ENCODE measurements at places on chromosomes 6 and 20.

GRCh38 chr20:14342918-14343317 is 5.5 kb upstream of the FLRT3 start:
- no peak for DNase-seq

- no peak for DNase-seq
Observed at GRCh38 chr6:165055231-165055630, 254.2 kb downstream of the C6orf118 start.

GRCh38 chr20:11178946-11179654 is 505.3 kb upstream of the JAG1 start:
- no peak for DNase-seq

DNA sequence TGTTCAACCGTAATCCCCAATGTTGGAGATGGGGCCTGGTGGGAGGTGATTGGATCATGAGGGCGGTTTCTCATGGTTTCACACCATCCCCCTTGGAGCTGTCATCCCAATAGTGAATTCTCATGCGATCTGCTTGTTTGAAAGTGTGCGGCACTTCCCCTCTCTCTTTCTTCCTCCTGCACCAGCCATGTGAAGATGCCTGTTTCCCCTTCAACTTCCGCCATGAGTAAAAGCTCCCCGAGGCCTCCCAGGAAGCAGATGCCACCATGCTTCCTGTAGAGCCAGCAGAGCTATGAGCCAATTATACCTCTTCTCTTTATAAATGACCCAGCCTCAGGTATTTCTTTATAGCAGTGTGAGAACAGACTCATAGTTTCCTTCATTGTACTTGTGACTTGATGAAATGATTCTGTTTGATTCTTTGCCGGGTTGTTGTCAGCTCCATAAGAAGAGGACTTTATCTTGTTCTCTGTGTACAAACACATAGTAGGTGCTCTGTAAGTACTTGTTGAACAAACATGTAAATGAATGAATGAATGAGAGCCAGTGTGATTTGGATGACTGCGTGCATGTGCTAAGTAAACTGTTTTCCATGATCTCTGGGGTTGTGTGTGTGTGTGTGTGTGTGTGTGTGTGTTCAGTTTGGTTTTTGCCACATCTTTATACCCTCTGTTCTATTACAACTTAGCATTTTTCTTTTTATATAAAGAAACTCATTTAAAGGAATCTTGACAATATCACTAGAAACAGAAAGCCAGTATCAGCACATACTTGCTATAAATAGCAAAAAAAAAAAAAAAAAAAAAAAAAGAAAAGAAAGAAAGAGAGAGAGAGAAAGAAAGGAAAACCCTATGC is 22.5 kb upstream of the PTGIS start:
- no peak for DNase-seq

GRCh38 chr6:5942591-5942990 is 64.1 kb downstream of the NRN1 start:
- no peak for DNase-seq

GRCh38 chr20:20643927-20644326 is 68.5 kb downstream of the RALGAPA2 start:
- DNase-seq = no peak

DNA sequence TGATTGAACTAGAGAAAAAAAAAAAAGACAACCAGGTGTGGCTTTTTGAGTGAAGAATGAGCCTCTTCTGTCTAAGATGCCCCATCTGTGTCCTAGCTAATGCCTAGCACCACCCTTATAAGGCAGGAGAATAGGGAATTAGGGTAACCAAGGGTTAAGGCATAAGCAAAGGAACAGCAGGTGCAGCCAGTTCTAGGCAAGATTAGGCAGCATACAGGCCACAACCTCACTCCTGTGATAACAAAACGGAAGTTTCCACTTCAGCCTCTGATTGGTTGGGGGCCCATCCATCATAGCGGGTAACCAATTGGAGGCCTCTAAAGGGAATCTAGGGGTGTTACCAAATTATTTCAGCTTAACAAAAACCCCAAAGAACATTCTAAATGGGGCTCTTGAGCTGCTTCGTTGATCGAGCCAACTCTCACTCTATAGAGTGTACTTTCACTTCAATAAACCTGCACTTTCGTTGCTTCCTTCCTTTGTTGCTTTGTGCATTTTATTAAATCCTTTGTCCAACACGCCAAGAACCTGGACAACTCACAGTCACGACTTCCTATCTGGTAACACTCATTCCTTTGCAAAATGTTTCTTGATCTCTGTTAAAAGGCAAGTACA is 61.9 kb upstream of the TAGAP start:
- peak; percentile 61 for DNase-seq

GRCh38 chr6:157980288-157981131 is 1.2 kb upstream of the SYNJ2 start:
- DNase-seq = no peak

DNA sequence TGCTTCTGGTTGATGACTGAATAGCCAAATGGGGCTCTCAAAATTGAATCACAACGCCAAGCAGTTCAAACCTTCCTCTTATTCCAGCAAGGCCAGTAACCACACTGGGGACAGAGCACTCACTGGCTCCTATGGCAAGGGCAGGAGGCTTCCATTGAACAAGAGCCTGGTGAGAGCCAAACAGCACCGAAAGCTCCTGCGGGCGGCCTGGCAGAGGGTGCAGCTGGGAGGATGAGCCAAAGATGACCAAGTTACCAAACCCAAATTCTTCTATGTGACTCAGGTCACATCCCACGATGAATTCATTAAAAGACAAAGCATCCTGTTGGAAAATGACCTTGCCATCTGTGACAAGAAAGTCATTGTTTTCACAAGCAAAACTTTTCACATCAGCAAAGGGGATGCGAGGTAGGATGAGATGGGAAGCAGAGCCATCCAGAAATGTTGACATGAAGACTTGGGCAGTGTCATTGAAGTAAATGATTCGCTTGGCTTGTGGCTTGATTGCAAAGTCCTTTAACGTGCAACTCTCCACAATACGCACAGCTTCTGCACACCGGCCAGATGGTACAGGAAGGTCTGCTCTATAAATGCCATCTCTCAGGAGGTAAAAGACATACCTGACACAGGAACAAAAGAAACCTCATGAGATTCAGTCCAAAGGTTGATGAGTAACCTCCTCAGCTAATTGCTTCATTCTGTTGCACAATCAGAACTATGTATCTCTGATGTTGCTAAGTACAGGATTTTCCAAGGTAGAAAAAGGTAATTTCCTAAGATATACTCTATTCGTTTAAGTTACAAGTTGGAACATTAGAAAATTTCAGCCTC is 36.3 kb downstream of the ROS1 start:
- no peak for DNase-seq

DNA sequence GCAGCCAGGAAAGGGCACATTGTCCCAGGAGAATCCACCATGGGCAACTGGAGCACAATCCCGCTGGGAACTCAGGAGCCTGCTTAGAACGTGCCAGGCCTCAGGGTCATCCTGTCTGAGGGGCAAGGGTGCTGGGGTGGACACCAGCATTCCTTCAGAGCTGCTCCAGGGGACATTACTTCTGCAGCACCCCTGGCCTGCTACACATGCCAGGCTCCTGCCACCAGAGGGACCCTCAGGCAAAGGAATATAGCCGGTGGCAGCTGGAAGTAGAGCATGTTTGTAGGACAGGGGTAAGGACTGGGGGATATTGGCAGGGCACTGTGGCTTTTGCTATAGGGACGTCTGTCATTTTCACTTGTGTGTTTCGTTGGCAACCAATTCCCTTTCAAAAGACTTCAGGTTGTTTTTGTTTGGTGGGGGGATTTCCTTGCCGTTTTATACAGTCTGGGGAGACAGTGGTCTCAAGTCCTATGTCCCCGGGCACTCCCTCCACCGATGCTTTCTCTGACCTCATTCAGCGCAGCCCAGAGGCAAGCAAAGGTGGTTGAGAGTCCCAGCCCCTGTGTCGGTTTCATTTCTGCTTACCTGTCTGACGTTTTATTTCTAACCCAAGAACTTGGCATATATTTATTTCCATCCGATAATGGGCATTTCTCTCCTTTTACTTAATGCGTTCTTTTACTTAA is 130.8 kb downstream of the JPH2 start:
- DNase-seq = peak; percentile 46

DNA sequence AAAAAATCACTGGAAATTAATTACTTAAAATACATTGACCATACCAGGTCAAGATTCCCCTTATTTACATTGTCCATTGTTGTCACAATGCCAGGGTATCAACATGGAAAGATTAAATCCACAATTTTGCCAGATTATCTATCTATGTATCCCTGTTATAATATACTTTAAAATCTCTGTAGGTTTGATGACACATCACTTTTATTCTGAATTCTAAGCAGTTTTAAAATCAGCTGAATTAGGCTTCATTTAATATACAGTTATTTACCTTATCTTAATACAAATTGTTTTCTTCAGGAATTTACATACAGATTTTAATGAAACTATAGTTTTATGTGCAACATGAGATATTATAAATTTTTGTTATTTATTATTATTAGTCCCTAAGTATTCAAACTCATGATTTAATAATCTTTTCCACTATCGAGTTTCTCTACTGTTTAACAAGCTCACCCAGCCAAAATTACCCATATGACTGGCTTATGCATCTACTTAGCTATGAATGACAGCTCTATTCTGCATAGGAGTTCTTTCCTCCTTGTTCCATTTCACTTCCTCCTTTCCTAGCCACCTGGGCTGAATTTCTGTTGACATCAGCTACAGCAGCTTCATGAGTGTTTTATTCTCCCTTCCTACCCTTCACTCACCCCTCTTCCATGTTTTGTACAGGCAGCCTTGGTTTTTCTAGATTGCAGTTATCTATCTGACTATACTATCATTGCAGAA is 654.2 kb upstream of the MAP3K7 start:
- DNase-seq = no peak

DNA sequence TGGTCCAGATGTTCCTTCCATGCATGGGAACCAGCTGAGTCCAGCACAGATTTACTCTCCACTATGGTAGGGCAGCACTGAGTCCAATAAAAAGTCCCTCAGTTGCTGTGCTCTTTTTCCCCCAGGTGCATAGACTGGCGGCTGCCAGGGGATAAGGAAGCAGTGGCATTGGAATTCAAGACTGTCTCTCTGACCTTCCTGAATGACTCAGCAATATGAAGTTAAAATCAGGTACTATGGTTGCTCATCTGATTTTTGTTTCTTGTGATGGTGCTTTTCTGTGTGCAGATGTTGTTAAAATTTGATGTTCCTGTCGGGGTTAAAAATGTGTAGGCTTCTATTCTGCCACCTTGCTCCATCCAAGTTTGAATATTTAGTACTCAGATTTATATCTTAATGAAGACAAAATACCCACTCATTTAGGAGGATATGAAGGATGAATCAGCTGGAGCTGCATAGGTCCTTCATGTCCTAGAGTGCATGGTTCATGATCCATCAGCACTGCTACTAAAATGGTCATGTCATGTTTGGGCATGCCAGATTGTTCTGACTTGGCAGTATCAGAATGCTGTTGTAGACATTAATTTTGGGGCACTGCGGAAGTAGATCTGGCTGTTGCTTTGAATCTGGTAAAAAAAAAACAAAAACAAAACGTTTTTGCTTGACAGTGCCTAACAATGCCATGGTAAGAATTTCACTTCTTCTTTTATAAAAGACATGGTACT is 321.2 kb upstream of the MAP3K7 start:
- no peak for DNase-seq

DNA sequence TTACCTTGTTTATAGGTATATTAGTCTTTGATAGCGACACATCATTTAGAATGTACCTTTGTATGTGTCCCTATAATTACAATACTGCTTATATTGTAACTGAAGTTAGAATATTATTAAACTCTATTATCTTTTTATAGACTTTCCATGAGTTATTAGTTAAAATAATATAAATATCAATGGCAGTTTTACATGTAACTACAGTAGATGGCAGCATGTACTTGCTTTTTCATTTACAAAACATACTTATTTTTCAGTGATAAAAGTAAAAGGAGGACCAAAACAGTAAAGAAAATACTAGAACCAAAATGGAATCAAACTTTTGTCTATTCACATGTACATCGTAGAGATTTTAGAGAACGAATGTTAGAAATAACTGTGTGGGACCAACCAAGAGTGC is 364.3 kb downstream of the RIMS1 start:
- no peak for DNase-seq

GRCh38 chr20:45892049-45892825 is 1.1 kb downstream of the CTSA start:
- no peak for DNase-seq

DNA sequence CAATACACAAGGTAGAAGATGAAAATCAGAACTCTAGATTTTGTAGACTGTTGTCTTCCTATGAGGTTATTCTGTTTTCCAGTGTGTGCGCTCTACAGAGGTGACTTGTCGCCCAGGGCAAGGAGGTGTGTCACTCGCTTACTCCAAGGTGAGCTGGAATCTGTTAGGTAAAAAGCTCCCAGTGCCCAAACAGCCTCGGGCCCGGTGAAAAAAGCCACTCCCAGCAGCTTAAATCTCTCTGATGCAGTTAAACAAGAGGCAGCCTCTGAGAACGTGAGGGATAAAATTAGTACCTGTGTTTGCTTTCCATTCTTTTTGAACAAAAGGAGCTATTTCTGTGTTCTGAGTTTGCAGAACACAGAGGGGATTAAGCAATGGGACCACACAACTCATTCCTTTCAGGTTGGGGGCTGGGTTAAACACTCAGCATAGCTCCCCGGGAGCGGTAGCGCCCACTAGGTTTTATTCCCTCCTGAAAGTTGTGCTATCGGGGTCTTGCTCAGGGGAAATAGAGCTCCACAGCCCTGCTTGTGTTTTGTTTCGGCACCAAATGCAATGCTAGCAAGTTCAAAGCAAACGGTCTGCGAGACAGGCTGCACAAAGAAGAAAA is 181.2 kb downstream of the FOXA2 start:
- peak; percentile 20 for DNase-seq

Data from nephron progenitor cell (in vitro differentiated cells).